IPS DF 19.7 (cell line): ENCODE measurements at places on chromosomes 16 and 17.

DNA sequence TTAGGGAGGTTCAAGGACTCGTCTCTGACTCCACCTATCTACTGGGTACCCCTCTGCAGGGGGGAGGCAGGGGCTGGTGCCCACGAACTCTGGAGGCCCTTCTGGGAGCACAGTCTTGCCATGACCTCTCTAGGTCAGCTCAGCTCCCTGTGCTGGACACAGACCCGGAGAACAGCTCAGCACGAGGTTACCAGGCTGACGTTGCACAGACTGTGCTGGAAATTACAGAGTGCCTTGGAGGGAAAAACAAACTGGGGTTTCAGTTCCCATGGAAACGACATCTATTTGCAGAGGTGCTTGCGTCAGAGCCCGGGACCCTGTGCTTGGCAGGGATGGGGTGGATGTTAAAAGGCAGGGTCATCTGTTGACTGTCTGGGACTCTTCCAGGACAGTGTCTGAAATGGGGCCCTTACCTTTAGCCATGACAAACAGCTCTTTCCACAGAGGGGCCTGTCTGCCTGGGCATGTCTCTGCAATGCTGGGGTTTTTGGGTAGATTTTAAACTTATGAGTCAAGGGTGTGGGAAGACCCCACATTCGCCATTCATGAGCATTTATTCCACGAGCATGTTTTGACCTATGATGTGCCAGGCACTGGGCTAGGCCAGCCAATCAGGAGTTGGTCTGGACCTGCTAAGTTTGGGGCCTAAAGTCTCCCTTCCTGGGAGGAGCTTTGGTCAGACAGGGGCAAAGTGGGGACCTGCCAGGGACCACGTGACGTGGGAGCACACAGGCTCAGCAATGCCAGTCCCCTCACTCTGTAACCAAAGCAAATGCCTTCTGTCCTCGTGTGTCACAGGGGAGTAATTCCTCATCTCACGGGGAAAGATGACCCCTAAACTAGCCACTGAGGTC is 22.5 kb downstream of the CCR7 start:
- no peak for DNase-seq

DNA sequence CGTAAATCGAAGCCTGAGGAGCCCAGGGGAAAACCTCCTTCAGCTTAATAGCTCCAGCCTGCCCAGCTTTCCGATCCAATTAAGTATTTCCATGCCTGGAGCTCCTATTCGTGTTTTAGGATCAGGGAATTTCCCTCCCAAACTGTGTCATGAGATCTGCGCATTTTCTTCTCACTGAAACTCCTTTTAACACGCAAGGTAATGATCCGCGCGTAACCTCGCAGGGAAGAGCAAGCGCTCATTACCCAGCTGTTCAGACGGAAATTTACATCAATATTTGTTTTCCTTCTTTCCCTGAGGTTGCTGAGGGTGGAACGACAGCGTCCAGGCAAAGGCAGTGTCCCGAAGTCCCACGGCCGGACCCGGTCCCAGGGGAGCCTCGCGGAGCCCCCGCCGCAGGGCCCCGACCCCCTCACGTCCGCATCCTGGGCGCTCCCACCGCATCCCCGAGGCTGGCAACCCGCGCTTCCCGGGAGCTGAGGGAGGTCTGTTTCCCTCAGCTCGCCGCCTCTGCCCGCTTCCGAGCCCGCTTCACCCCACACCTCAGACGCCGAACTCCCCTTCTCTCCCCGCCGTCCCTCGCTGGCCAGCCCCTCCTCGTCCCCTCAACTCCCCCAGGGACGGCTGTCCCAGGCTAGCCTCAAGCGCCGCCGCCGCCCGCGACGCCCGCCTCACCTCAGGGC is 415 bp downstream of the ABCA5 start:
- no peak for DNase-seq

DNA sequence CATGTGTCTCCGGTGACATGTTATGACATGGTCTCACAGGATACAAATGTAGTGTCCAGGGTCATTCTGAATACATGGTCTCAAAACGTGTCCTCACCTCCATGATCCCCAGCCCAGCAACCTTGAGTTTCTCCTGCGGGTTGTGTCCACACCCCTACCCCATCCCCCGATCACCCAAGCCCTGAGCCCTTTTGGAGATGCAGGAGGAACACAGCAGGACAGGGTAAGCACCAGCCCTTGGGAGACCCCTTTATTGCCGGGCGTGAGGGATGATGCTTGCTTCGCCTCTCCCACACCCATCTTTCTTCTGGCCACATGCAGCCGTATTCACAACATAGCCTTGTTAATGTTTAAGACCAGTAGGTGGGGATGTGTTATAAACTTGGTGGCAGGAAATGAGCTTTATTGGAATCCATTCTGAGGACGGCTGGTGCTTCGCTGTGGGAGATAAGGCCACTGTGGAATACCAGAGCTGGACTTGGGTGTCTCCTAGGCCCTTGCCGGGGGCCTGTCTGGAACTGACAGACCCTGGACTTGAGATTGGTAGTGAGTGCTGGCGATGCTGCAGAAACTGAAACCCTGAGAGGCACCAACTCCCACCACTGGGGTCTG is 5.5 kb downstream of the TMEM132E start:
- DNase-seq, result no peak

DNA sequence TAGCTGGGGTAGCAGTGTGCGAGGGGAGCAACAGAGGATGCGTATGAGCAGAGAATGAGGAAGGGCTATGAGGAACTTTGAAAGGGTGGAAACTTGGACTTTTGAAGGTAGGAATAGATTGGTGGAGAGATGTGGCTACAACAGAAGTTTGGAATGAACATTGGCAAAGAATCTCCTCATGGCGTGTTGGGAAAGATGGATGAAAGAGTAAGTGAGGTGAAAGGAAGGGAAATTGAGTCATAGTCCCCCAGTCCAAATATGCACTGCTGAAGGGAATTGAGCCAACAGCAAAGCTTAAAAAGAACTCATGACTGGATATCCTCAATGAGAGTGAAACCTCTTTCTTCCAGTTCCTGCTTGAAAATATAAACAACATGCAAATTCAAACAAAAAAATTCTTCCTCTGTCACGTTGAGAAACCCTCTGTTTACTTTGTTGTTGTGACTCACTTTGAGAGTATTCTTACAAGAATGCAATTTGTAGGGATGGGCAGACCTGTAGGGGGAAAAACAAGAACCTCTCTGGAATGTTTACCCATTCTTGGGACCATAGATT is 313.2 kb upstream of the KCNJ16 start:
- DNase-seq, result peak; percentile 5

DNA sequence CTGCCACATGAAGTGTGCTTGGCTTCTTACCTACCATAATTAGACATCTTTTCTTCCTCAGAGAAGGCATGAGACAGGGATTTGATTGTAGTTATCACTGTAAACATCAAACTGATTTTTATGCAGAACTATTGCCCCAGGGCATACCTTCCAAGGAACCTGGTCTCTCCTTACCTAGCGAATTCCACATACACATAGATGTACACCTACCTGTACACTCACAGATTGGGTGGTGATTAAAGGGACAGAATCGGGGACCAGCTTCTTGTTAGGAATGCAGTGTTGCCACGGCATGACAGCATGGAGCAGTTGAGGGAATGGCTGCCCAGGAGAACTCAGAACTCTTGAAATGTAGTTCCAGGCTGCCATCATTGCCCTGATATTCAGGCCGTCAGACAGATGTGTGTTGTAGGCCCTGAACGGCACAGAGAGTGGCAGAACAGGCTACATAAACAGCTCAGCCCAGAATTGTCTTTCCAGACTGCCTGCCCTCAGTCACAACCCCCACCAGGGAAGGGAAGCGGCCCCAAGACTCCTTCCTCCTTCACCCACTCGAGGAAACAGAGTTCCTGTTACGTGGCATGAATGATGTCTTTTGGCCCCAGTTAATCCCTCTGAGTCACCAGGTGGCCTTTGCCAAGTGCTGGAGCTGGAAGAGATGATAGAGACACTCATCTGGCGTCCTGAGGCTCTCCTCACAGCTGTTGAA is 17.8 kb upstream of the NAGLU start:
- DNase-seq, result no peak

- no peak for DNase-seq
These were observed 44.1 kb downstream of the PCTP start for GRCh38 chr17:55794725-55795482.

DNA sequence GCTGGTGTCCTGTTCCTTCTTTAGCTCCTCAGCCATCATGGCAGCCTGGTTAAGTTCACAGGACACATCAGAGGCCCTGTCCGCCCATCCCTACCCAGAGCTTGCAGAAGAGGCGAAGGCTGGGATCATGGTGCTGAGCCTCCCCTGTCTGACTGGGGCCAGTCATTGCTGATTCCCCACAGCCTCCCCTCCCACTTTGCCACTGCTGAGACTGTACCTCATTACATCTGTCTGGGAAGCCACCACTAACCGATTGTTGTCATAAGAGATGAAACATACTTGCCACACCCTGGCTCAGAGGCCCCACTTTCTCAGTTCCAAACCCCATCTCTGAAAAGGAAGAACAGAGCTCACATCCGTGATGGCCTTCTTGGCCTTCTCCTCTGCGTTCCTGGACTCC is 66.2 kb downstream of the MYH13 start:
- no peak for DNase-seq

- DNase-seq, result no peak
These were observed at the start of gene LAT for GRCh38 chr16:28984619-28985135. Gene LAT, plus strand, starts transcription at chr16:28985052. Its CDS starts 366 bp downstream, at chr16:28985418.

DNA sequence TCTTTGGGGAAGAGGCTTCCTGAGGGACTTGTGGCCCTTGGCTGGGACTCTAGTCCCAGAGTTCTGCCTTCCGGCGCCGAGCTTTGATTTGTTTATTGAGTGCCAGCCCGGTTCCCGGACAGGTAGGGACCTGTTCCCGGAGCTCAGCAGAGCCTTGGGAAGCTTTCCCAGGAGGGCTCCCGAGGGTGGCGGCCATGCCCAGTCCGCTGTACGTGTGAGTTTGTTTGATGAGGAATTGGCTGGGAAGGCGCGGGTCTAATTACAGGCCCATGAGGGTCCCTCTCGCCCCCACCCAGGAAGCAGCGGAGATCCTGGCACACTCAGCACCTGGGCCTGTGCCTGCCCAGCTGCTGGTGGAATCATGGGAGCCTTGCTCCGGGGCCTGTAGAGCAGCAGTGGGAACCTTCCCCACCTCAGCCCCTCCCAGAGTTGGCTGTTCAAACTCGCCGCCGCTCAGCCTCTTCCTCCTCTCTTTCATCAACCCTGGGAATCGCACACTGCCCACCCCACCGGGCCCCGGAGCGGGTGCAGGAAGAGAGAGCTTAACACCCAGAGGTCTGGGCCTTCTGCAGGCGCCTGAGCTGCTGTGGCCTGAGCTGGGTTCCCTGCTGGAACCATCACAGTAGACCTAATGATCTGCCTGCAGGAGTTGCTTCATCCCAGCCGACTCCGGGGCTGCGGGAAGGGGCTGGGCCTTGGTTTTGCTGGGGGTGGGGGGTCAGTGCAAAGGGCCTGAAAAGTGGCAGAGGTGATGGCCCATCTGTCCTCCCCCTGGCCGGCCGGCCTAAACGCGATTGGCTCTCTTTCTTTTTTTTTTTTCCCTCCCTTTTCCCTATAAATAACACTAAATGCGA is 313.7 kb downstream of the SEC14L1 start:
- DNase-seq, result no peak

- DNase-seq, result no peak
These were observed 21.8 kb downstream of the XYLT1 start for GRCh38 chr16:17448640-17449638.

- no peak for DNase-seq
These were observed 123.2 kb downstream of the PITPNC1 start for GRCh38 chr17:67500261-67500660.

DNA sequence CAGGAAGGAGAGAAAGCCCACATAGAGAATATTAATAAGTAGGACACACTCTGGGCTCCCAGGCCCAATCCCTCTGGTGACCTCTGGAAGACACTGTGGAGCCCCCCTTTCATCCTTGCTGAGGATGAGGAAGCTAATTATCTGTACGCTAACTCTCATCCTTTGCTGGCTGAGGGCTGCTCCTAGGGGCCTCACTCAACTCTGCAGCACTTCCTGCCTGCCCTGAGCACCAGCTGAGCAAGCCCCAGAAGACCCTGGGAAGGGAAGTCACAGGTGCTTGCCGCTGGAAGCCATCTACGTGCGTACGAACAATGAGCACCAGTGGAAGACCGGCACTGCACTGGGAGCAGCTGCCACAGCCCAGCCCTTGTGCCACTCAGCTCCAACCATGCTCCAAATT is 145.8 kb upstream of the CDH5 start:
- DNase-seq, result no peak

GRCh38 chr16:84367297-84367680 is 1.0 kb upstream of the ATP2C2 start:
- DNase-seq, result no peak

GRCh38 chr16:63239065-63239570 is 1202.9 kb upstream of the CDH8 start:
- no peak for DNase-seq

GRCh38 chr17:4026255-4026654 is 62.0 kb upstream of the ATP2A3 start:
- DNase-seq, result no peak

DNA sequence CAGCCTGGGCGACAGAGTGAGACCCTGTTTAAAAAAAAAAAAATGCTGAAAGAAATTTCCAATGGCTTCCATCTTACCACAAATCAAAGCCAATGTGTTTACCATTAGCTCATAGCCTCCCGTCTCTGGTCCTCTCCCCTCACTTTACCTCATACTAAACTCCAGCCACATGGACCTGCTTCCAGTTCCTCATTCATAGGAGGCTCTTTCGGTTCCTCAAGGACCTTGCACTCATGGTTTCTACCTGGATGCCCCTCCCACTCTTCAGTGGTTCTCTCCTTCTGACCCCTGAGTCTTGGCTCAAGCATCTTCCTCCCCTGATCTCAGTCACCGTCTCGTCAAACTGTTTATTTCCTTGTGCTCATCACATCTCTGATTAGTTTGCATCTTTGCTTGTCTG is 3.8 kb upstream of the DEF8 start:
- no peak for DNase-seq

- DNase-seq, result no peak
These were observed 23.8 kb upstream of the DOC2B start for GRCh38 chr17:205148-205669.

DNA sequence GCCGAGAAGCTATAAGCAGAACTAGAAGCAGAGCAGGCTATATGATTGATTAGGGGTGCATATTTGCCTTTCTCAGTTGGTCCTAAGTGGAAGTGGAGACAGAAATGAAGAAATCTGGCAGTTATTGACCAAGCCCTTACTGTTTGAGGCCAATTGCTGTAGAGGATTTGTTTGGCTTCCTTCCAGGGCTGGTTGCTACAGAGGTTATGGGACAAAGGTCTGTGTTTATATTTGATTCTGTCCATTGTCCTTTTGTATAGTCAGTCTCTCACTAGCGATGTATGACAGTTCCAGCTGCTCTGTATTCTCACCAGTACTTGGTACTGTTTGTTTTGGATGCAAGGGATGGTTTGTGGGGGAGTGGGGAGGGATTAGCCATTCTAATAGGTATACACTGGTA is 7.3 kb upstream of the ALOX15 start:
- no peak for DNase-seq

DNA sequence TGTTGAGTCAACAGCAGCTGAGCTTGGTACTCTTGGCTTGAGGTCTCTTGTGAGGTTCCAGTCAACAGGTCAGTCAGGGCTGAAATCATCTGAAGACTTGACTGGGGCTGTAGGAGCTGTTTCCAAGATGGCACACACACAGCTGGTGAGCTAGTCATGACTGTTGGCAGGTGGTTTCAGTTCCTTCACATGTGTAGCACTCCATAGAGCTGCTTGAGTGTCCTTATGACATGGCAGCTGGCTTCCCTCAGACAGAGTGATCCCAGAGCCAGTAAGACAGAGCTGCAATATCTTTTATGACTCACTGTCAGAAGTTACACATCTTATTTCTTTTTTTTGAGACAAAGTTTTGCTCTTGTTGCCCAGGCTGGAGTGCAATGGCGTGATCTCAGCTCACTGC is 19.5 kb upstream of the GAS7 start:
- no peak for DNase-seq
